ENCODE measurements at places on chromosomes 2 and 18.

GRCh38 chr2:109611467-109612095 is 2.2 kb downstream of the SEPTIN10 start:
- no peak for DNase-seq

- DNase-seq, result no peak
These were observed 143.5 kb upstream of the NCK2 start for GRCh38 chr2:105600949-105601794.

GRCh38 chr2:11352781-11353537 is 8.5 kb upstream of the ROCK2 start:
- no peak for DNase-seq

DNA sequence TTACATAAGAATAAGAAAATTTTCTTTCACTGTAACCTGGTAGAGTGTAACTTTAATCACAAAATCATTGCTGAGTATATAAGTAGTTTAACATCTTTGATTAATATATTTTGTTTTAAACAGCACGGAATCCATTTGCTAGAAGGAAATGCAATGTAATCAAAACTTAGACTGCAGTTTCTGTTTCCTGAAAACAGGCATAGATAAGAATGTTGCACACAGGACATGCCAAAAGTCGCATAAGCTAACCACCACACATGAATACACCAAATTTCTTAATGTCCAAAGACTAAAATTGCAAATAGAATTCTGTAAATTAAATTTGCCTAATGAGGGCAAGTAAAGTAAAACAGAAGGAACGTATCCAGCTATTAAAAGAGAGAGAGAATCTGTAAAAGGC is 51.0 kb upstream of the SERPINB2 start:
- no peak for DNase-seq

DNA sequence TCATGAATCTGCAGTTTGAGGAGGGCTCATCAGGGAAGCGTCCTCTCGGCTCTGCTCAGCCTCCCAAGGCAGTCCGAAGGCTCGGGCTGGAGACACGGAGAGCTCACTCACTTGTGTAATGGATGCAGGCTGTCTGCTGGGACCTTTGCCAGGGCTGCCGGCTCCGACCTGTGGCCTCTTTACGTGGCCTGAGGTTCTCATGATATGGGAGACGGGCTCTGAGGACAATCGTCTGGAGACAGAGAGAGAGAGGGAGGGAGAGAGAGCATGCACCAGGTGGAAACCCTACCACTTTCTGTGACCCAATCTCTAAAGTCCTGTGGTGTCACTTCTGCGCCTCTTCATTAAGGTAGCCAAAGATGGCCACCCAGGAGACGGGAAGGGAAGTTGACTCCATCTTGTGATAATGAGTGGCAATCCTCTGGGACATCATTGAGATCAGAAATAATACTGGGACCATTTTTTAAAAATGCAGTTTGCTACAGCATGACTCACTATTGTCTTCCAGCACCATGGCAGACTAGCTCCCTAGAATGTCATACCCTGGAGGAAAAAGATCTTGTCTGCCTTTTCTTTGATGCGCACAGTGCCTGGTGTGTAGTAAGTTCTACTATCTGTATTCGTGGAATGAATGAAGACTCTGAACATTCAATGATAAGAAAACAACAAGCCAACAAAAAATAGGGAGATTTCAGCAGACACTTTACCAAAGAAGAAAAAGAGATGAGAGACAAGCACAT is 60.2 kb downstream of the CD8B2 start:
- DNase-seq, result no peak

GRCh38 chr18:27447451-27447881 is 262.4 kb upstream of the CHST9 start:
- DNase-seq, result no peak

DNA sequence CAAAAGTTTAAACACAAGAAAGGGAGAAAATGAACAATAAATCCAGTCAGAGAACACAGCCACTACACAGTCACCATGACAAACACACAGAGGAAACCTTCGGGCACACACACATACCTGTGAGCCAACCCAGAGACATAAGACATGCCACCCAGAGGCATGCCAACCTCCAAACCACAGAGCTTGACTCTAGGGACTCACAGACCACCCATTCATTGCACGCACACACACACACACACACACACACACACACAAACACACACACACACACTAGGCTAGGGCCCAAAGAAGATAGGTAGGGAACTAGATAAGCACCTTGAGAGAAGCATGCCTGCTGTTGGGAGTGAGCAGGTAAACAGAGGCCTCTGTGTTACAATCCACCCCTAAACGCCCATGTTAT is 9.1 kb downstream of the SIX3 start:
- DNase-seq, result no peak

DNA sequence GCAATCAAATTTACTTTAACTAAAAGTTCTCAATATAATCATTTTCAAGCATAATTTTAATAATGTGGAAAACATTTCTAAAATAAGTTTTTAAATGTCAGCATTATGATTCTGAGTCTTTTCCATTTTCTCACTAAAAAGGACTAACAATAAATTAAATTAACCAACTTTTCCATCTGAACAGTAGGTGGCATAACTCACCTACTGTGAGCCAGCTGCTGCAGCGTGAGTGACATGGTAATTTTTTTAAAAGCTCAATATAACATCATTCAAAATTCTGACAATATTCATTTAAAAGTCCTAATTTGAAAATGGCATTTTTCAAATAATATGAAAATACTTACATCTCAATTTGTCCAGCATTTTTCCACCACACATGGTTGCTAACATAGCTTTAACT is 66.5 kb downstream of the DTNB start:
- no peak for DNase-seq

DNA sequence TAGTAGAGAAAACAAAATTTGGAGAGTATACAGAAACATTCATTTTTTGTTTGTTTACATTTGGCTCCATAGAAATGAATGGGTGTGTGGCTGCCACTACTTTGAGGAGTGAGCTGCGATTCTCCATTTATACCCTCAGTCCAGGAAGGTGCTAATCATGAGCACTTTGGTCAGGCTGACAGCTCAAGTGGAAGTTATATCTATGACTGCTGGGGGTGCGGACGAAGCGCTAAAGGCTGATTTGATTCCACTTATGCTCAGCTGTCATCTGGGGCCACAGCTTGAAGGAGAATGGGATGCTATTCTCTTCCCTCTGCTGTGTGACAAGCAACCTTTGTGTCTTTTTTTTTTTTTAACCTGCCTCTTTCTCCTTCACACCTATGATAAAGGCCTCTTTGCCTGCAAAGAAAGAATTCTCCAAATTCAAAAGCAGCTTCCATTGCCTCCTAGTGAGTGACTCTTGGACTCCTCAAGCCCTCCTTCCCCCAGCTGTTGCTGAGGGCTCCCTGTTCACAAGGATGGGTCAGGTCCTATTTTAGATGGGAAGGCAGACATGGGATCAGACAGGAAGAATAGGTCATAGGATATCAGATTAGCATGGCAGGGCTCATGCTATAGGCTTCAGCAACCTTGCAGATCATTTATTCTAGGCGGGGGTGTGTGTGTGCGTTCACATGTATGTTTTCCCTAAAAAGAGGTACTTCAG is 201.6 kb downstream of the SETBP1 start:
- DNase-seq, result no peak

DNA sequence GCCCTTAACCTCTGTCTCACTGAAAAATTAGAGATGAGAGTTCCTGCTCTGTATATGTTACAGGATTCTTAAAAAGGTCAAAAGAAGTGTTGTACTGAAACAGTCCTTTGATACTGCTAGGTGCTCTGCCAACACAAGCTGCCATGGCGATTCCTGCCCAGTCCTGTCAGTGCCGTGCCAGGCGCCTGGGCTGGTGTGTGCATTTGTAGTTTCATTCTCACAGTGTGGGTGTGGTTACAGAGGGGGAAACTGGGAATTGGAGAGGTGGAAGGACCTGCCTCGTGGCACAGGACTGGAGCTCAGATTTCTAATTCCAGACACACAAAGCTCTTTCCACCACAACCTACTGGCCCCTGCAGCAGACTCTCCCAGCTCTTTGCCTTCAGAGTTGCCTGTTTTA is 122.3 kb upstream of the RAB6C start:
- no peak for DNase-seq

- DNase-seq, result no peak
These were observed 605.2 kb upstream of the CELF4 start for GRCh38 chr18:38170845-38171244.

GRCh38 chr2:234514873-234515638 is 18.2 kb upstream of the ARL4C start:
- DNase-seq, result no peak
